ENCODE measurements at places on chromosomes 1 and 21.

DNA sequence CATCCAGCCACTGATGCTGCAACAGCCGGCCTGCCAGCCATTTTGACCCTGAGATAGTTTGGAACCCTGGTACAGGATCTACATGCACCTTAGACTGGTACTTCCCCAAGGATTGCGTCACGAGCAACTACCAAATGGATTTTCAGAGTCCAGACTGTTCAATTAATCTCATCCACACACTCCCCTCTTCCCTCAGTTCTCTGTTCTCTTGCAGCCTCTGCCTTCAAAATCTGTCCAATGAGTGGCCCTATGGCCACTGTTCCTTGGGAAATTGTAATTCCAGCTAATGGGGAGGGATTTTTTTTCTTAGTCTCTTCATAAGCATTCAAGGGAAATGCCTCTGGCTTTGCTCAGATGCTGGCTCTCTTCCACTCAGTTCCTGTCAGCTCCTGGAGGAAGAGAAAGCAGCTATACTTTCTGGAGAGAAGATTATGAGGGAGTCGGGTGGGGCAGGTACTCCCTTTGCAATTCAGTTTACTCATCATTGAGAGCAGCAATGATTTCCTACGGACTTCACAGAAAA lies 19.8 kb upstream of the UAP1 start:
- peak; percentile 91 for DNase-seq

- peak; percentile 86 for DNase-seq
These were observed 106.7 kb downstream of the LEPR start for GRCh38 chr1:65527190-65527589.

DNA sequence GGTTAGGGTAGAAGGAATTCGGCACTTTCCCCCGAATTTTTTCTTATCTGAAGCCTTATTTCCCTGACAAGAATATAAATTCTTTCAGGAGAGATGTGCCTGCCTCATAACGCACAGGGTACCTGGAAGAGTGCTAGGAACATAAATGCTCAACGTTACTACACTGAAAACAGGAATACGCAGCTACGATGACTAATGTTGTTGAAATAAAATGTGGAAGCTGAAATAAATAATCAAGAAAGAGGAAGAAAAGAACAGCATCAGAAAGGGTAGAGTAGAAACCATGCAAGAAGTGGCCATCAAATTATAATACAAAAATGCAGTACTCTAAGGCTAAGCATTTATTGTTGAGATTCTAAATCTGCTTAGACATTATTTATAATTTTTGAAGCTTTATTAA lies 33.9 kb downstream of the SLC66A1 start:
- no peak for DNase-seq

GRCh38 chr1:161226320-161226711 lies 456 bp downstream of the TOMM40L start:
- peak; percentile 12 for DNase-seq

DNA sequence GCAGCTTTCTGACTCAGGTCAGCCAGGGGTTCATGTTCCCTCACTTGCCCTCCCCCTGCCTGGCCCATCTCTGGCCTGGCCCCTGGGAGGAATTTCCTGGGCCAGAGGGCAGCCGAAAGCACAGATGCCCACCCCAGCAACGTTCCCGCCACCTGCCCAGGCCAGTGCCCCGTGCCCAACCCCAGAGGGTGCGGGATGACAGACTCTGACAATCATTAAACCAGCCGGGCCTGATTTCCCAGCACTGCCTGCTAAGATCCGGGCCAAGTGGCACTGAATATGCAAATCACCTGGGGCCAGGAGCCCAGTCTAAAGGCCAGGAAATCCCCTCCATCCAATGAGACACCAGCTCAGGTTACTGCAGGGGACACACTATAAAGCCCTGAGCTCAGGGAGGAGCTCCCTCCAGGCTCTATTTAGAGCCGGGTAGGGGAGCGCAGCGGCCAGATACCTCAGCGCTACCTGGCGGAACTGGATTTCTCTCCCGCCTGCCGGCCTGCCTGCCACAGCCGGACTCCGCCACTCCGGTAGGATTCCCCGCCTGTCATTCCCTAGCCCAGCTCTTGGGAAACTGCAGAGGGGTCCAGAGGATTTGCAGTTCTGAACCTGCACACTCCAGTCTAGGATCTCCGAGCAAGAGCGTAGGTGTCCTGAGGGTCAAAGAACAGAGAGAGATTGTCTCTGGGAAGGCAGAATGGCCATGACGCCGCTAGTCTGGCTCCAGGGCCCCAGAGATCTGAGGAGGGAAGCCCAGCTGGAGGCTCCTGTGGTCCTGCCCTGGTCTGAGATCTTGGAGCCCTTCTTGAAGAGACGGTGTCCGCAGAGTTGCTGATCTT lies at the start of gene ELF3:
TSS of gene ELF3 (plus strand) at position 408 of the 836 bp plus-strand sequence. CDS start 550 bp downstream, outside the sequence.
- no peak for DNase-seq

- DNase-seq, result no peak
These were observed 266.3 kb downstream of the RHOU start for GRCh38 chr1:229001467-229002011.

DNA sequence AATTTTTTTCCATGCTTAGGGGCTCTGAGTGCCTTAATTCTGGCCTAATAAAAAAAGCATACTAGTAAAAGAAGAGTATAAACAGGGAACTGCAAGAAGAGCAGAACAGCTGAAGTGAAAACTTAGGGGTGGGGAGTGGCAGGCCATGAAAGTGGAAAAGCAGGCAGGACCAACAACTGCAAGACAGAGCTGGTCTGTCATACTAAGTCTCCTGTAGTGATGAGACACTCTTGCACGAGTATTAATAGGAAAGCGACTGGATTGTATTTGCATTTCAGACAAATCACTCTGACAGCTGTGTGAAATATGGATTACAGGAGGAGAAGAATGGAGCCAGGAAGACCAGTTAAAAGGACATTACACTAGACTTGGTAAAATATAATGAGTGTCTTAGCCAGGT lies 449.9 kb downstream of the NUF2 start:
- DNase-seq, result no peak
